NCI-H446 treated with DMSO at 0.1 percent for 48 hours (cell line): ENCODE measurements at places on chromosomes 12 and 14.
A peak's percentile ranks its signal among the peaks of the same experiment; 100 is the strongest.

GRCh38 chr12:114392909-114393308 is 13.0 kb downstream of the TBX5 start:
- DNase-seq: no peak

GRCh38 chr12:31644536-31644935 is 15.0 kb upstream of the ETFBKMT start:
- no peak for DNase-seq

DNA sequence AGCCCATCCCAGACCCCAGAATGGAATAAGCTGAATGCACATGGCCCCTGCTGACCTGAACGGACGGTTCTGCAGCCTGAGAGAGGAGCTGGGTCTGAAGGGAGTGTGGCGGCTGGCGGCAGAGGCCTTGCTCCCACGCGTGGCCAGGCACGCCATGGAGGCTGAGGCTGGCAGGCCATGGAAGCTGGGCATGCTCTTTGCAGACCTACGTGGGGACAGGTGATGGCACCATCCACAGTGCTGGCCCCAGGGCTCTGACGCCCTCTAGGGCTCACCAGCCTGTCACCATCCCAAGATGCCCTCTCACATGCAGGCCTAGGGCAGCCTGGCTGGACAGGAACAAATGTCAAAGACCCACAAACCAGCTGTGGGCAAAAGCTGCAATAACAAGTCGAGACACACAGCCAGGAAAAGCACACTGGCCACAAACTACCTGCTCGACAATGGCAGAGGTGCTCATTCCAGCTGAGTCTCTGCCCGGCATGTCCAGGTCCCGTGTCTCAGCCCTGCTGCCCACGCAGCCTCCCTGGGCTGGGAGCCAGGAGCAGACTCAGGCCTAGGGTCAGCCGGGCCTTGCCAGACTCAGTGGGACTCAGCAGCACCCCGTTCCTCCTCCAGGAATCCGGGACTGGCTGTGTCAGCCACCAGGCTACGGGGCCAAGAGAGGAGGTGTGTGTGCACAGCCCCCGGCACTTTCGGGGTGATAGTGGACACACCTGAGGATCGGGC is 19.7 kb downstream of the BTBD6 start:
- no peak for DNase-seq

- peak; percentile 76 for DNase-seq
Observed at GRCh38 chr14:90409209-90409730, 12.4 kb downstream of the CALM1 start.

DNA sequence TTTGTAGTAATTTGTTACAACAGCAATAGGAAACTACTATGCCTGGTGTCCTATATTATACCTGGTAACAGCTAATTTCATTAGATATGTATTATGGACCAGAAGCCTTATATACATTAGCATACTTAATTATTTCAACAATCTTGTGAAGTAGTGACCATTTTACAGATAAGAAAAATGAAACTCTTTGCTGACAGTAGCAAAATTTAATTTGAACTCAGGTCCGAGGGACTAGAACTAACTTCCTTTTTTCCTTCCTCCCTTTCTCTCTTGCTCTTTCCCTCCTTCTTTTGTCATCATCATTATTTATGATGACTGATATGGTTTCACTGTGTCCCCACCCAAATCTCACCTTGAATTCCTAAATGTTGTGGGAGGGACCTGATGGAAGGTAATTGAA is 482.0 kb downstream of the SNAPC1 start:
- no peak for DNase-seq

- DNase-seq: no peak
Observed at GRCh38 chr12:108972358-108972757, 48.5 kb downstream of the SVOP start.

DNA sequence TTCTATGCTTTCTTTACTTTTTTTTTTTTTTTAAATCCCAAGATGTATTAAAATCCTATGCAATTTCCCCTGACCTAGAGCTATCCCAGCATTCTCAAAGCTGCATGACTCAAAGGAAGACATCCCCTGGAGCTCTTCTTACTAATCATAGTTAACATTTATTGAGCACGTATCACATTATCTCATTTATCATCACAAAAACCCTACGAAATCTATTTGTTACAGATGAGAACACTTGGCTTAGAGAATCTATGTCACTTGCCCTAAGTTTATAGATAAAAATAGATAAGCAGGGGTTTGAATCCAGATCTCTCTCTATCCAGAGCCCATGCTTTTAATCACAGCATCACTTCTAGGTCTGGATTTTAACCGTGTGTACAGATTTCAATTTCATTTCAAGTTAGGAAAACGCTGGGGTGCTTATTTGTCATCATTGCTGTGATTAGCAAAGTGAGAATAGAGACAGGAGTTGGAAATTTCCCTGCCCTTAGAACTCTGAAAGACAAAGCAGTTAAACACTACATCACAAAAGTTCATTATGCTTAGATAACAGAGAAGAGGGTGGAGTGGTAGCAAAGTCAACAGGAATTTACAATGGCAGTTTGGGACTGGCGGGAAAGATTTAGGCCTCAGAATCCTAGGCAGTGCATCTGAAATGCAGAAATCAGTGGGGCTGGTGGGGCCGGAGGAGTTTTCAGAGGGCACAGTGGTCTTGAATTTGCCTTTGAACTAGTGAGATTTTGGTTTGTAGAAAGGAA is 177.7 kb upstream of the FRMD6 start:
- DNase-seq: no peak

DNA sequence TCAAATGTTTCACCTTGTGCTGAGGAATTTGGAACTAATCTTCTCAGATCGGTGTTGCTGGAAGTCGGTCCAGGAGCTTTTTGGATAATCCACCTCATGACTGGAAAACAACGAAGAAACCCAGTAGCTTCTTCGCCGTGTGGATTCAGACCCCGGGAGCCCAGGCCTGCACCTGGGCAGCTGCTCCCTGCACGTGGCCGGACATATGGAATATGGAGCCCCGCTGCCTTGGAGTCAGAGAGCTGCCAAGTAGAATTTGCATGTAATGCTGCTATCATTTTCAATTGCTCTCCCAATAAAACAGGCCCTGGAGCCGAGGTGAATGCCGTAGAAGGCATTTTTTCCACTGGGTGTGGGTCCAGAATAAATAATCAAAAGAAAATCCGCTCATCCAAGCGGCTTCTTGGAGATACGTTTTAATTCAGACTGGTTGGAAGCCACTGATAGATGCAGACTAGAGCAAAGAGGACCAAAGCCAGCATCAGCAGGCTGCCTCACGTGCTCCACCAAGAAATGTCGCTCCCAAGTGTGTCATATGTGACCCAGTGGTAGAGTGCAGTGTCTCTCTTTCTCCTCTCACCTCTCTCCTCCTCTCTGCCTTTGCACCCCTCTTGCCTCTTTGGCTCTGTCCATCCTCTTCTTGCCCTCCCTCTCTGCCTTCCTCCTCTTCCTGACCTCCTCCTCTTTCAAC is 115.3 kb downstream of the ZNF664 start:
- DNase-seq: no peak

GRCh38 chr14:37864128-37864527 is 268.7 kb downstream of the TTC6 start:
- no peak for DNase-seq

DNA sequence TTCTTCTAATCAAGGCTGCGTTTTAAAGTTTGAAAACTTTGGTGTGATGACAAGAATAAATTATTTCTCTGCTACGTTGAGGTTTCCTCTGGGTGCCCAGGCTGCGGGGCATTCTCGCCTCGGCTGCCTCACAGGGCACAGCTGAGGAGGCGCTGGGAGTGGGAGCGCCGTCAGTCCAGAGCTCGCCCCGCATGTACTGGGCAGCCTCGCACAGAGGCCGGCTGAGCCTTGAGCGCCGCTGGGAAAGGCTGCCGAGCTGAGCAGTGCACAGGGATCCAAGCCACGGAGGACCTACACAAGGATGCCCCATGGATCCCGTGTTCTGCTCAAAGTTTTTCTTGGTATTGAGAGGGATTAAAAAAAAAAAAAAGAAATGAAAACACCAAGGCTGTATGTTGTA is 11.6 kb downstream of the RFX4 start:
- DNase-seq: no peak

GRCh38 chr14:29035134-29035533 is 268.5 kb downstream of the FOXG1 start:
- DNase-seq: no peak

DNA sequence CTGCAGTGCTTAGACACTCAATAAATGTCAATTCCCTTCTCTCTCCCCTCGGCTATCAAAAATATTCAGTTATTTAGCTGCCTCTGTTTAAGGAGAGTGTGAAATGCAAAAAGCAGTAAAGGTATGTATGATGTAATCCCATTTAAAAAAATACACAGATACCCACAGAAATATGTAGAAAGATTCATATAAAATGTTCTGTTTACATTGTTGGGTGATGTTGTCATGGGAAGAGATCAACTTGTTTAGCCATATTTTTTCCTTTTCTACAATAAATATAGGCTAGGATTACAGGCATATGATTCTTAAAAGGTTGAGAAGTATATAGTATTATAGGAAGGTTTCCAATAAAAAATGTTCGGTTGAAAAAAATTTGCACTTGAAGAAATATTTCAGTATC is 7.8 kb downstream of the PPP2R3C start:
- DNase-seq: no peak

GRCh38 chr12:114263056-114263805 is 142.7 kb downstream of the TBX5 start:
- no peak for DNase-seq

DNA sequence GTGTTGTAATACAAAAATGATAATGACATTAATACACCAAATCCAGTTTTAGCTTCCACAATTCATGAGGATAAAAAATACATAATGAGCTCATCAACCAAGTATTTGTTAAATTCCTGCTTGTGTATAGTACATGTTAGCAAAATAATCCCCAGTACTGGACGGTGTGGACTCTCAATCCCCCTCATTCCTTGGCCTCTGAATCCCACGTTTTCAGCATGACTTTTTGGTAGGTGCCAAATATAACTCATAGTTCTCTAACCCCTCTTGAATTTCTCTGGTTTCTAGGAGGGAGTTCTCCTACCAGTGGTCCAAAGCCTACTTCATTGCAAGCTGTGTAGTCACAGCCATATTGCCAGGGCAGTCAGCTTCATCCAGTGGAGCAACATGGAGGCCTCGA is 41.4 kb upstream of the EPS8 start:
- DNase-seq: no peak

DNA sequence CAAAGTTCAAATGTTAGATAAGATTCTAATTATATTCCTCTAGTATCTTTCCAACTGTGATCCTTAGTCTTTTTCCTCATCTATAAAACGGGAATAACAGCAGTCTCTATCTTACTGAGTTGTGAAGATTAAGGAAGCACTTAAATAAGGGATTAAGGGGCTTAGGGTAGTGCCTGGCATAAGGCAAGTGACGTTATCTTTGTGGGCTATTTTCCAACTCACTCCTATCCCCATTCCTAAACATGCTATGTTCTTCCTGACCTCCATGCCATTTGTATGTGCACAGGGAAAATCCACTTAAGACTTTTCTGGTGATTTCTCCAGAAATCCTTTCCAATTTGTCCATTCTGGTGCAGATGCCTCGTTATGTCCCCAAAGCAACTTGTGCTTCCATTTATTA is 33.3 kb downstream of the SUPT16H start:
- DNase-seq: no peak

DNA sequence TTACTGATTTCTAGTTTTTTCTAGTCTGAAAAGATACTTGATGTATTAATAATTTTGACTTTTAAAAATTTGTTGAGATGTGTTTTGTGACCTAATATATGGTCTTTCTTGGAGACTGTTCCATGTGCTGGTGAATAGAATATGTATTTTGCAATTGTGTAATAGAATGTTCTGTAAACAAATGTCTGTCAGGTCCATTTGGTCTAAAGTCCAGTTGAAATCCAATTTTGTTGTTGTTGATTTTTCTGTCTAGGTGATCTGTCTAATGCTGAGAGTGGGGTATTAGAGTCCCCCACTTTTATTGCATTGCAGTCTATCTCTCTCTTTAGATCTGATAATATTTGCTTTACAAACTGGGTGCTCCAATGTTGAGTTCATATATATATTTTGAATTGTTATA is 175.8 kb downstream of the RPAP3 start:
- no peak for DNase-seq

- DNase-seq: no peak
Observed at GRCh38 chr12:32884962-32885361, 11.6 kb downstream of the PKP2 start.

- DNase-seq: no peak
Observed at GRCh38 chr12:69348162-69348938, at the start of gene LYZ. Gene LYZ (plus strand): TSS chr12:69348381. CDS start chr12:69348409, 28 bp downstream.

DNA sequence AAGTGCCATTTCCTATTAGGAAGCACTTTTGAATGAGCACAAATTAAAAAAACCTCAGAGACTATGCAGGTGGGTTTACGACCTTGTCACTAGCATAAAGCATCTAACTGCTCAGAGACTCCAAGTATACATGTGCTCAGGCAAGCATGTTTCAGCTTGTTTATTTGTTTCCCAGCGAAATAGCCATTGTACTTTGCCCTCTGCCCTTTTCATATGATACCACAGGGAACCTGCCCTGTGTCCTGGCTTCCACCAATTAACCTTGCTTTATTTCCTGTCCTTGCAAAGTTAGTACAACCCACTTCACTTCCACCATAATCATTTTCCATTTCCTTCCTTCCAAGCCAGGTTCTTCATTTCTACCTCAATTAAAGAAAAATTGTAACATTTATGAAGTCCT is 194.9 kb downstream of the DUSP6 start:
- DNase-seq: no peak

- DNase-seq: no peak
Observed at GRCh38 chr14:63501429-63501828, 41.7 kb downstream of the PPP2R5E start.

GRCh38 chr14:91142214-91142668 is 28.4 kb downstream of the DGLUCY start:
- no peak for DNase-seq

GRCh38 chr12:55707841-55708694 is at the start of gene ITGA7:
Gene ITGA7 (minus strand): TSS chr12:55707904. CDS start chr12:55707682, 222 bp downstream.
- DNase-seq: peak; percentile 57

GRCh38 chr12:6407236-6407954 is 23.4 kb downstream of the LTBR start:
- no peak for DNase-seq

- no peak for DNase-seq
Observed at GRCh38 chr14:103519837-103520212, 2.8 kb downstream of the CKB start.

DNA sequence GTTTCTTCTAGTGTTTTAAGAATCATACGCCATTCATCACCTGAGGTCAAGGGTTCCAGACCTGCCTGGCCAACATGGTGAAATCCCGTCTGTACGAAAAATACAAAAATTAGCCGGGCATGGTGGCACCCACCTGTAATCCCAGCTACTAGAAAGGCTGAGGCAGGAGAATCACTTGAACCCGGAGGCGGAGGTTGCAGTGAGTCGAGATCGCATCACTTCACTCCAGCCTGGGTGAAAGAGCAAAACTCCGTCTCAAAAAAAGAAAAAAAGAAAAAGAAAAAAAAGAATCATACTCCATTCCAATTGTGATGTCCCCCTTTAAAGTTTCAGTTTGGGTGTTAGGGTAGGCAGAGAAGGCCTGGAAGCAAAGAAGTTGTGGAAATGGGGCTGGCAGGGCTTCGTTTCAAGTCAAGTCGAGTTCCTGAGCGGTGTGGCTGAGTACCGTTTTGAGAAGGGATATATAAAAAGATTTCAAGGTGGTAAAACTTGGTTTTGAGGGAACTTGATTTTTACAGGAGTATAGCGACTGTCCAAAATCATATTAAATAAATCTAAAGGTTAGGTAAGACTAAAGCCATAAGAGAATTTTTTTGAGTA is 1.5 kb upstream of the TAOK3 start:
- DNase-seq: no peak
